Hematopoietic multipotent progenitor cell (in vitro differentiated cells): ENCODE measurements at places on chromosomes 3 and 15. TPM values are rescaled to one million over a fixed set of nuclear protein-coding genes. Genes with fewer than 3 reads are reported as not detected.

GRCh38 chr3:185320949-185321348 is 42.0 kb upstream of the MAP3K13 start:
- DNase-seq = no peak

The UBAP1L gene
- total RNA-seq = 1.6 TPM

DNA sequence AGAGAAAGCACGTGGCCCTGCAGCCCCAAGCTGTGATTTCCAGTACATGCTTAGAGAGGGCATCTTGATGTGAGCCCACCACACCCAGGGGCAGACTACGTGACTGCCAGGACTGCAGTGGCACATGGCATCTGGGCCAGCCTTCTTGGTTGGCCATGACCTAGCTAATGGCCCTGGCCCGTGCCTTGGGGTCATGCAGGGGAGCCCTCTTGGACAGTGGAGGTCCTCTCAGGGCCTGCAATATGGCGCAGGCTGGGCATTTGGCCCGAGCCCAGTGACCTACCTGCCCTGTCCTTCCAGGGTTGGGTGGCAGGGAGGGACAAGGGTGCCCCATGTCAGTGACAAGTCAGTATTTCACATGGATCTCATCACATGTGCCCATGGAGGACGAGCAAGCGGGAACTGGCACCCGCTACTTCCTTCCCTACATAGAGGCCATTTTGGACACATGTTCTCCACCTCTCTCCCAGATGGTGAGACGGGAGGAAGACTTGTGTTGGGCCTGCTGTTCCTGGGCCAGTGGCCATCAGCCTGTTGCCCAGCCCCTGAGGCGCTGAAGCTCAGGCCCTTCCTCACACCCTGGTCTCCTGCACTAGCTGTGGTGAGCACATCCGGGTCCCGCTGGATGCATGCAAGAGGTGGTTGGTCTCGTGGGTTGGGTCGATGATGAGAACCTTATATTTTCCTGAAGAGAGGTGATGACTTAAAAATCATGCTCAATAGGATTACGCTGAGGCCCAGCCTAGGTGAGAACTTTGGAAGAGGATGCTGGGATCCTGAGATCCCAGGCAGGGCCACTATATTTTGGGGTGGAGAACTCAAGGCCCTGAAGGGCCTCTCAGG is 195.6 kb downstream of the UBE3A start:
- DNase-seq = no peak

The CD86 gene
- 0.27 TPM for total RNA-seq

DNA sequence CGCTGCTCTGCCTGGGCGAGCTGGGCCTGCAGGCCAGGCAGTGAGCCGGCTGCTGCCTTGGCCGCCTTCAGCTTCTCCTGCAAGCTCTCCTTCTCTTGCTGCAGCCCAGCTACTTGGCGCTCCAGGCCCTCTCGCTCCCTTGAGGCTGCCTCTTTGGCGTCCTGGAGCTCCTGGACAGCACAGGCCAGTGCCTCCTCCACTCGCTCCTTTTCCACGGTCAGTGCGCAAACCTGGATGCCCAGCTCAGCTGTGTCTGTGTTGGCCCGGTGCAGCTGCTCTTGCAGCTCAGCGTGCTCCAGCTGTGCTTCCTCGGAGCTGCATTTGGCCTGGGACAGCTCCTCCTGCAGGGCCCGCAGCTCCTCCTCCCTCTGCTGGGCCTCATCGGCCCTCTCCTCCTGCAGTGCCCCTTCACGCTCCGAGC is 23.1 kb downstream of the CXCR6 start:
- DNase-seq = no peak

DNA sequence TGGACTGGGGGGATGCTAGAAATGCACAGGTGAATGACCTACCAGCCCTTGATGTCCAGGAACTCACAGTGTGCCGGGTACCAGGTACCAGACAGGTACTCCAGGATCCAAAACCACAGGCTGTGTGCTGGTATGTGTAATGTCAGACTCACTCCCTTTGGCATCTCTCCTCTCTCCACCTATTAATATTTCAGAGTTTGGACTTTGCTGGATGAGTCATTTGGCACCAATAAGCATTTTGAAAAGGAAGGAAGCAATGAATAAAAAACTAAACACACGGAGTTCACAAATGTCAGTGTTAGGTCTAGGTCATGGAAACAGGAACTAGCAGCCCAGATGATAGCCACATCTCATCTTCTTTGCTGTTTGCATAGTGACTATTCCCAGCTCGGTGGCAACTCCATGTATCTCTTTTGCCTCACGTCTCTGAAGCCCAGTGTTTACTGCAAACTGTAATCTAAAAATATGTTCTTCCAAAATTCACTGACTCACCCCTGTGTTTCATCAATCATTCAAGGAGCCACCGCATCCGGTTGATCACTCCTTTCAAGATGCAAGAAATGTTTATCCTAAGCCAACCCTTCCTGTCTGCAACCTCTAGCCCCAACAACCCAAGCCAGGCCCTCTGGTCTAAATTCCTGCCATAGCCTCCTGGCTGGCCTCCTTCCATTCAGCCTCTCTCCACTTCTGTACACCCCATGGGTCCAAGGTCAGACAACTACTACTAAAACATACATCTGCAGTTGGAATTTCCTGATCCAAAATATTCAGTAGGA is 8.4 kb downstream of the ITGB5 start:
- DNase-seq = peak; percentile 78

GRCh38 chr3:98558100-98558827 is 26.5 kb downstream of the GPR15 start:
- DNase-seq = no peak

The CD80 gene
- total RNA-seq = 0.54 TPM

The ZNF654 gene
- total RNA-seq = 12.7 TPM
